ENCODE measurements at places on chromosomes 3 and 15.

DNA sequence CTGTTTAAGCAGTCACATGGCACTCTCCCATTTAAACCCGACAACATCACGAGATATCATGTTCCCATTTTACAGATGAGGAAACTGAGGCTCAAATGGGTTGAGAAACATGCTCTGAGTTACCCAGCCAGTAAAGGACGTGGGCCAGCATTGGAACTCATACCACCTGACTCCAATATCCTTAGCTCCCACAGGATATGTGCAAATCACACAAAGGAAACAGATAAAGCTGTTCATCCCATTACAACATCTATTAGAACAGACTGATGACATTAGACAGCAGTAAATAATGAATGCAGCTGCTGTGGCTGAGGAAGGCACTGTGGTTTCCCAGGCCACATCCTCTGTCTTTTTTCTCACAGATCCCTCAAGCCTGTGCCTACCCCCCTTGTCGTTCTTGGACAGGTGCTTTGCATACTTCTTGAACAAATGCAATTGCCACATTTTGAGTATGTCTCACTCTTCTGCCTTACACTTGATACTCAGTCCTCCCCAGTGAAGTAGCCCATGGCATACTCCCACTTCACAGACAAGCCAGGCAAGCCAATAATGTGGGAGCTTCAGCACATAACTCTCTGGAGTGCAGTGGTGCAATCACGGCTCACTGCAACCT is 17.7 kb downstream of the FRMD4B start:
- DNase-seq, result peak; percentile 48

DNA sequence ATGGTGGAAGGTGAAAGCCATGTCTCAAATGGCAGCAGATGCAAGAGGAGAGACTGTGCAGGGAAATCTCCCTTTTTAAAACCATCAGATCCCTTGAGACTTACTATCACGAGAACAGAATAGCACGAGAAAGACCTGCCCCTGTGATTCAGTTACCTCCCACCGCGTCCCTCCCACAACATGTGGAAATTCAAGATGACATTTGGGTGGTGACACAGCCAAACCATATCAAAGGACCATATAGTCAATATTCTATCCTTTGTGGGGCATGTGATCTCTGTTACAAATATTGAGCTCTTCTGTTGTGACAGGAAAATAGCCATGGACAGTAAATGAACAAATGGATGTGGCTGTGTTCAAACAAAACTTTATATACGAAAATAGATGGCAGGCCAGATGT is 77.2 kb upstream of the ACKR4 start:
- no peak for DNase-seq

GRCh38 chr15:74525309-74525708 is 15.7 kb upstream of the ARID3B start:
- no peak for DNase-seq

- no peak for DNase-seq
Measured at GRCh38 chr15:70664494-70664893, 98.9 kb downstream of the UACA start.

- DNase-seq, result no peak
Measured at GRCh38 chr3:13241621-13242363, 168.6 kb upstream of the IQSEC1 start.

DNA sequence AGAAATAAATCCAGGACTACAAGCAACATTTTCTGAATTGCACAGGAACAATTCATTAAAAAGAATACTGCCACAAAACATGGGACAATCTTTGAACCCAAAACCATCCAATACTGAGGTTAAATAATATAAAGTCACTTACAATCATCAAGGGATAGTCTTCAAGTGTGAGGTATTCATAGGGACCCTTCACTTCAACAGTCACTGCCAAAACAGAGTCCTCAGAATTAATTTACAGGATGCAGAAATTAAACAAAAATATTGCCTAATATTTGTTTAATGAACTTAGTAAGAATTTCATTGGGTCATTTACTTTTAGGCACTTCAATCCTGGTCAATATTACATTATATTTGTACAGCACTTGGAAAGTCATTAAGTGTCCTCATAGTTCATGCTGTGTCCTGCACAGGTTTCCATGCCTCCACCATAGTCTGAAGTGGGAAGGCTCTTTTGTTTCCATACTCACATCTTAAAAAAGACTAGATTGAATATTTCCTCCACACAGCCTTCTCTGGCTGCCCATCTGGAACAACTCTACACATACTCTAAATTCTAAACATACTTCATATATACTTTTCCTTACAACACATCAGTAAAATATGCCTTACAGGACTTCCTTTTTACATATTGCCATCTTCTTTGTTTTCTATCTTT is 31.6 kb upstream of the VPS39 start:
- no peak for DNase-seq

GRCh38 chr15:91548549-91548948 is 305.0 kb upstream of the SLCO3A1 start:
- DNase-seq, result no peak

- no peak for DNase-seq
Measured at GRCh38 chr3:101292027-101292426, 28.3 kb downstream of the IMPG2 start.

GRCh38 chr15:52112203-52112750 is 298 bp downstream of the BCL2L10 start:
- peak; percentile 42 for DNase-seq

GRCh38 chr3:176159796-176160195 is 1037.5 kb downstream of the TBL1XR1 start:
- DNase-seq, result no peak

DNA sequence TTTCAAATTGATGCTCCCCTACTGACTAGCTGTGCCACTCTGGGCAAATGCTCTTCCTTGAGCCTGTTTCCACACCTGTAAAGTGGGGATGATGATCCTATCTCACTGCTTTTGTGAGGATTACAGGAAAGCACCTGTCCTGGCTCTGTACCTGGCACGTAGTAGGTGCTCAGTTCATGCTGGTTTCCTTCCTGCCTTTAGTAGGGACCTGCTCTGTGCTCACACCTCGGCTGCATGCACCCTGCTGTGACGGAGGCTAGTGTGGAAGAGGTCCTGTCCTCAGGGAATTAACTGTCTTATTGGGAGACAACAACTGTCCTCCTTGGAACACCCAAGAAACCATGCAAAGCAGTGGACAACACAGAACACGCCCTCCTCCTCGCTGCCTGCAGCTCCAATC is 61.8 kb downstream of the RPL39L start:
- DNase-seq, result no peak

- no peak for DNase-seq
Measured at GRCh38 chr3:108608750-108609149, 19.2 kb downstream of the DZIP3 start.

GRCh38 chr15:64841344-64842095 is at the start of gene PLEKHO2:
Gene PLEKHO2 (plus strand): TSS chr15:64841915. CDS start chr15:64842017, 102 bp downstream.
- peak; percentile 97 for DNase-seq

DNA sequence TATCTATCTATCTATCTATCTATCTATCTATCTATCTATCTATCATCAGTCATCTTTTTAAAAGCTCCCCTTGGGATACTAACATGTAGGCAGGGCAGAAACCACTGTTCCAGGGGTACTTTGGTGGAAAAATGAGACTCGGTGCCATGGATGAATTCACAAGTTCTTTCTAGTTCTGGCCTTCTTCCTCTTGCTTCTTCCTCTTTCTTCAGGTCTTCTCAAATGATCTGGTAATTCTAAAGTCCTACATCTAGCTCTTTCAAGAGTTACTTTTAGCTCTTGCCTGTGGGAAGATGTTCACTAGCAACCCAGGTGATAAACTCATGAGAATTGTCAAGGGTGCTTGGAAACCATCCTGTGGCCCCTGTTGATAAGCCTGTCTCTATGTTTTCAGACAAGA is 168.5 kb upstream of the TBC1D5 start:
- DNase-seq, result no peak

DNA sequence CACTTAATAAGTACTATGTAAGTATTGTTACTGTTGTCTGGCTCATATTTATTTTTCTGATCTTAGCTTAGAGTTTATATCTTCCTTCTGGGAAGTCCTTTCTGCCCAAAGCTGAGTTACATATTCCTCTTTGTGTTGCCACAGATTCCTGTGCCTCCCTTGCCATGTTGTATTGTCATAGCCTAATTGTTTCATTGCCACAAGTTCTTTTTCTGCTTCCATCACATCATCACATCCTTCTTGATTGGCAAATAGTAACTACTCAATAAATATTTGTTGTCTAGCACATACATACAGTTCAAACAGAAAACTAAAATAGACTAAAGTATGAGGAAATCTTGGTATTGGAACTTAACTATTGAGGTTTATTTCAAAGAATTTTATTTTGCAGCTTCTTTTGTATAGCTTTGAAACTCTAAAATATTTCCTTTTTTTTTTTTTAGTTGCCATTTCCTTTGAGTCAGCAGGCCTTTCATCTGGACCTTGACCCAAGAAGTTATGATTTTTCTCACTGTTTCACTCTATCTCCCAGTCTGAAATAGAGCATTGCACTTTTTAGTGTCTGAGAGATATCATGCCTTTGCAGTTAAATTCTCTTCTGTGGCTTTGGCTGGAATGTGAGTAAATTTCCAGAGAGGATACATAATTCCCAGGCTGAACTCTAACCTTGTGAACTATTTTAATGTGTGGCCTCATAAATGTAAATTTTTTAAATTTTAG is 98.2 kb downstream of the ZNF609 start:
- no peak for DNase-seq

DNA sequence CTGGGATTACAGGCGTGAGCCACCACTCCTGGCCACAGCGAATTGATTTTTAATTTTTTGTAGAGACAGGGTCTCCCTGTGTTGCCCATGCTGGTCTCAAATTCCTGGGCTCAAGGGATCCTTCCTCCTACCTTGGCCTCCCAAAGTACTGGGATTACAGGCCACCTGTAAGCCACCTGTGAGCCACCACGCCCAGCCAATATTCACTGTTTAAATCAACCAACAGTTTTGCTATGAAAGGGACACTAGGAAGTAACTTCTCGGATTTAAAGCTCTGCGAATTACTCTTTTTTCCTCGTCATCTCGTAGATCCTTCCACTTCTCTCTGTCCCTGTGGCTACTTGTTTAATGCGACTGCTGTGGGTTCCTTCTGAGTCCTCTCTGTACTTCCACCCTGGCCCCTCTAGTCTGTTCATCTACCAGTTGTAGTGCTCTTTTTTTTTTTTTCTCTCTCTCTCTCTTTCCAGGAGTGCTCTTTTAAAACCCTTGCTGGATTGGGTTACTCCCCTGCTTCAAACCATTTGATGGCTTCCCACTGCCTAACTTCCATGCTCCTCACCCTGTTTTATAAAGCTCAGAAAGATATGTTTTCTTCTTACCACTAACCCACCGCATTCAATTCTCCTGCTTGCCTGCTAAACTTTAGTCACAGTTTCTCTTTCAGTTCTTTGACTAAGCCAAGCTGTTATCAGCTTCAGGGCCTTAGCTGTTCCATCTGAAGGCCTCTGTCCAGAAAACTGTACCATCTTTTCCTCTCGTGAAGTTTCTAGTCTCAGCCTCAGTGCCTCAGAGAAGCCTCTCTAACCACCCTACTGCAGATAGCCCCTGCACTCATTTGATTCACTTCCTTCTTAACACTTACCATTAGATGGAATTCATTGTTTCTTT is 12.4 kb downstream of the RTF1 start:
- DNase-seq, result peak; percentile 16

DNA sequence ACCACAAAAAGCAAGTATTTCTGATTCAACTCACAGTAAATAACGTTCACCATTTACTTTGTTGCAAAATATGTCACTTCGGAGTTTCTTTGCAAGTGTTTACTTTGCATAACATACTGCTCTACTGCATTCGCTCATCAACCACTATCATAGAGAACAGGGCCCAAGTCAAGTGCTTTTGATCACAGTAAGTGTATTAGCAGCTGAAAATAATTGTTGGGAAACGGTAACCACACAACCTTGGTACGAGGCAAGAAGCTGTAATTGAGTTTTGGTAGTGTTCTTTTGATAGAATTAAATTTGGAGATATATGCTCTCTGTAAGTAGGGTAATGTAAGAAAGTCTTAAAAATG is 80.1 kb downstream of the SATB1 start:
- DNase-seq, result no peak

All from CD4-positive, alpha-beta T cell treated with Interleukin-17A for 1 hour (primary cell).